ENCODE measurements at places on chromosomes 1 and 21. TPM values are rescaled to one million over a fixed set of nuclear protein-coding genes. Genes with fewer than 3 reads are reported as not detected.

Gene OR2G6
- not detected for total RNA-seq

Gene LHX8
- total RNA-seq, result under 0.01 TPM

Gene HNRNPCL2
- not detected for total RNA-seq

Gene SYT6
- total RNA-seq, result 13.5 TPM

Gene PGLYRP3
- not detected for total RNA-seq

Gene EPHA8
- total RNA-seq, result 1.2 TPM

Gene TNFRSF4
- not detected for total RNA-seq

Gene TTC39A
- 0.49 TPM for total RNA-seq

Gene CAPN8
- total RNA-seq, result not detected

Gene DOP1B
- total RNA-seq, result 52.6 TPM

Gene KRTAP11-1
- not detected for total RNA-seq
